Right ventricle myocardium superior (tissue), 1 donor: ENCODE measurements at places on chromosomes 7 and 10. TPM values are rescaled to one million over a fixed set of nuclear protein-coding genes. Genes with fewer than 3 reads are reported as not detected.

The PRLHR gene
- not detected for total RNA-seq

The PIK3CG gene
- total RNA-seq, result 1.6 TPM

- DNase-seq, result no peak
These were observed 650 bp upstream of the TM9SF3 start for GRCh38 chr10:96587264-96588059.

- no peak for DNase-seq
These were observed 22.7 kb upstream of the WASHC2A start for GRCh38 chr10:50044941-50045664.

DNA sequence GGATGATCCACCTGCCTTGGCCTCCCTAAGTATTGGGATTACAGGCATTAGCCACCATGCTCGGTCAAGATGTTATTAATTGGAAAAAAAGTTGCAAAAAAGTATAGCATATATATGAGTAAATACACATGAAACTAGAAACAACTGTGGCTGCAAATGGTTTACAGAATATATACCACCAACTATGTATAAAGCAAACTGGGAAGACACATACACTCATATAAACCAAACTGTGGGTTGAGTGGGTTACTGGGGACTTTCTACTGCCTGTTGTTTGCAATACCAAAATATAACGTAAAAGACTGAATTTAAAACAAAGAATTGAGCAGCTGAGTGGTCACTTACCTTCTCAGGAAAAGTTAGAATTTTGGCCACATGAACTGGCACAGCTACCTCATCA, 8.1 kb downstream of the POLR3A start:
- no peak for DNase-seq
